ENCODE measurements at places on chromosomes 11 and 22.

DNA sequence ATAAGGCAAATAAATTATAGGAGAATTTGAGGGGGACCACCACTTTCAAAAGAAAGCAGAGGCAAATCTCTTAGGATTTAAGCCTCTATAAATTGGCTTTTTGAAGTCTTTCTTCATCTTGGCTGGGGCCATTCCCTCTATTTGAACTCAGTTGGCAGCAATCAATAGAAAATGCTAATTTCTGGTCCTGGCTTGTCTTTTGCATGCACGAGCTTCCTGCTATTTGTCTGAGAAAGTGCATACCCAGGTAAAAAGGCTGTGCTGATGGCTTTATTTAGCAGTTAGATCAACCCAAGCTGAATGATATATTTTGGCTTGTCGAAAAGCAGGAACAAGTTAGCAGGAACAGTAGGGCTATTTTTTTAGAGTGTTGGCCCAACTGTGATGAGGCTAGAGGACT, 64.1 kb upstream of the GRAMD1B start:
- no peak for DNase-seq

- DNase-seq, result no peak
These were observed 7.8 kb downstream of the HOATZ start for GRCh38 chr11:111522426-111522825.

- DNase-seq, result peak; percentile 31
These were observed 22.7 kb upstream of the PLEKHA7 start for GRCh38 chr11:17036666-17037658.

GRCh38 chr11:1161410-1162137, 3.8 kb downstream of the MUC5AC start:
- no peak for DNase-seq

GRCh38 chr11:134757633-134758032, 345.6 kb upstream of the B3GAT1 start:
- DNase-seq, result no peak

GRCh38 chr11:12430954-12431595, 53.7 kb downstream of the PARVA start:
- no peak for DNase-seq

GRCh38 chr11:69551963-69552362, 70.5 kb downstream of the LINC01488 start:
- DNase-seq, result no peak

GRCh38 chr11:86706338-86707131, 34.1 kb upstream of the ME3 start:
- DNase-seq, result no peak

- DNase-seq, result no peak
These were observed 18.2 kb downstream of the MIF start for GRCh38 chr22:23912293-23912903.

- no peak for DNase-seq
These were observed 2.9 kb upstream of the ABCC8 start for GRCh38 chr11:17479284-17480214.

DNA sequence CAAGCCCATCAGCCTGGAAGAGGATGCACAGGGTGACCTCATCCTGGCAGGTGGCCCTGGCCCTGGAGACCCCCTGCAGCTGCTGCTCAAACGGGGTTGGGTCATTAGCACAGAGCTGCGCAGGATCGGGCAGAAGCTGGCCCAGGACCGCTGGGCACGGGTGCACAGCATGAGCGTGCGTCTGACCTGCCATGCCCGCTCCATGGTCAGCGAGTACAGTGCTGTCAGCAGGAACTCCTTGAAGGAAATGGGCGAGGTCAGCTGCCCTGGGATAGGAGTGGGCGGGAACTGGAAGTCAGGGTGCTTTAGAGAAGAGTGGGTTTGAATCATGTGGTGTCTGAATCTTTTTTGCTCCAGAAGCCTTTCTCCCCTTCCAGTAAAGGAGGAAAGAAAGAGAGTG, 61.1 kb downstream of the INSC start:
- no peak for DNase-seq

DNA sequence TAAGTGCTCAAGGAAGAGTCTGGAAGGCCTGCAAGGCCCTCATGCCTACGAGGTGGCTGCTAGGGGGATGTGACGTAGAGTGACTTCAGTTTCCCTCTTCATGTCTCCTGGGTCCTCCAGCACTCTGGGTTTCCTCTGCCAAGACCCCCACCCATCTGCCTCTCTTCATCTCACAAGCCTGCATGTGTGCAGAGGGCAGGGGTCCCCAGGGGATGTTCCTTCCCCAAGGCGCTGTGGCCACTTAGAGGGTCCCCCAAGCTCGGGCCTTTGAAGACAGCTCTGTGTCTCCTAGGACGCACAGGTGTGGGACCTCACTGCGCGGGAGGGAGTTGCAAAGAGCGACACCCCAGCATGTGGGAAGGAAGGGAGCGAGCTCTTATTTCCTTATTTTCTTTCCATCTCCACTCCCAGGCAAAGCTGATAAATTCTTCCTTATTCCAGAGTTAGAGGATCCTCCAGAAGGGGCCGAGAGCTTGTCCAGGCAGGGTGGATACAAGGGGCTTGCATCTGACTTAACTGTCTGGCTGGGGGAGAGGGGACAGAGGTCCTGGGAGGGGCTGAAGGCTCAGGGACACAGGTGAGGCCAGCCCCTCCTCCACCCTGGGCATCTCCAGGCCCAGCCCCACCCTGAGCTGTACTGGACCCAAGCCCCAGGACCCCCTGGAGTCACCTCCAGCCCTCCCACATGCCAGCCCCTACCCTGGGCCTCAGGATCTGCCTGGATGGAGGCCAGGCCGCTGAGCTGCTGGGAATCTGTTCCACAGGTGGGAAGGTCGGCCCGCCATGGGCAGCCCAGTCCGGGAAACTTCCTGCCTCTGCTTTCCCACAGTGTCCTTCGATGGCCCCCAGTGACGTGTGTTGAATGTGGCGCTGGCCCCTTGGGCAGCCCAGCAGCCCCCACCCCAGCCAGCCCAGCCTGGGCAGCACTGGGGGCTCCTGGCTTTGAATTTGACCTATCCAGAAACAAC, 59.7 kb upstream of the KCNQ1OT1 start:
- peak; percentile 2 for DNase-seq

DNA sequence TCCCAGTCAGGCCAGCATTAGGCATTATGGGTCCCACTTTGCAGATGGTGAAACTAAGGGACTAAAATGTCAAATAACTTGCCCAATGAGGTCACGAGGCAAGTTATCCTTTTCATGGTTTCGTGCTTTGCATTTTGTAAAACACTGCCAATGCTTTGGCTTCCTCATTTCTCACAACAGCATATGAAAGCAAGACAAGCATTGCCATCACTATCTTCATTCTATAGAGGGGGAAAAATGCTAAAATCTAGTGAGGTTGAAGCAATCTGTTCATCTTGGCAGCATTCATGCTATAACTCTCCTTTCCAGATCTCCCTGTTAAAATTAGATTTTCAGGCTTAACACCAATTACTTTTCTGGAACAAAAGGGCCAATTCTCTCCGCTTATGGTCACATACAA, 14.8 kb downstream of the FAM181B start:
- no peak for DNase-seq

GRCh38 chr11:74671520-74672196, 59.6 kb downstream of the CHRDL2 start:
- DNase-seq, result no peak

DNA sequence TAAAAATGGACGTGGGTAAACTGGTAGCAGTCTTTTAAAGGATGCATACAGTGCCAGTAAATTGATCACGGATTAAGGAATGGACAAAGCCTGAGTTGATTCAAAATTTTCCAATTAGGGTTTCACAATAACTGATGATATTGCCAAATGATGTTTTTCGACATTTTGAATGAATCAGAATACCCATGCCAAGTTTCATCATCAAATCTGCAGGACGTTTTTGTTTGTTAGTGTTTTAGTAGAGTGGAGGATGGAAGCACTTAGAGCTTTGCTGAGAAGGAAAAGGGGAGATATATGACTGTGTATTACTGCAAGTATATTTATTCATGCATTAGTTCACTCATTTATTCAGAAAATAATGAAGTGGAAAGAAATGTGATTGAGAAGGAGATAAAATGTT, 78.3 kb downstream of the SLC17A6 start:
- no peak for DNase-seq
